ENCODE measurements at places on chromosomes 6 and 20.

DNA sequence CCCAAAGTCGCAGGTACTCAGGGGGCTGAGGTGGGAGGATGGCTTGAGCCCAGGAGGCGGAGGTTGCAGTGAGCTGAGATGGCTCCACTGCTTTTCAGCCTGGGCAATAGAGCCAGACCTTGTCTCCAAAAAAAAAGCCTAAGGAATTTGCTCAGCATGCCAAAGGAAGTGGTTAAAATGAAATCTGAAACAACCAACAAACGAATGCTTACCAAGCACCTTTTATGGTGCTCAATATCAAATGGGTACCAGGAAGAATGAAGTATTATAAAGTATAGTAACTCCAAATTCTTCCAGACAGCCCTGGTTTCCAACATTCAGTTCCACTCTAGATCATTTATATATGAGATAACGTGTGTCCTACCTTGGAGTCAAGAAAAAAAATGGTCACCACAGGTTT is 14.0 kb downstream of the GMDS start:
- no peak for DNase-seq

DNA sequence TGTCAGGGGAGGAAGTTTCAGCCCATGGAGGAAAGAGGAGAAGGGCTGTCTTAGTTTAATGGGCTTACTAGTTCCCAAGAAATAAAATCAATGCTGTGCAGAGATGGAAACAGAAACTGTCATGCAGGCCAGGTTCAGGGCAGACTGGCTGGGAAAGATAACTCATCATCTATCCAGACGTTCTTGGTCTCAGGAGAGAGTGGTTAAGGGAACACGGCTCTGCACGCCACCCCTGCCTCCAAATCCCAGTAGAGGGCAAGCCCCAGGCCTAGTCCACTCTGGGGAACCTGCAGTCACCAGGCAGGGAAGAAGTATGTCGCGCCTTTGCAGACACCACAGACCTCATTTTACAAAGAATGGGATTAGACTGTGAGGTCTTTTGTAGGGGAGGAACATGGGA is 12.5 kb downstream of the ALDH8A1 start:
- DNase-seq: no peak

GRCh38 chr6:150078788-150079187 is 9.9 kb upstream of the ULBP3 start:
- DNase-seq: no peak

DNA sequence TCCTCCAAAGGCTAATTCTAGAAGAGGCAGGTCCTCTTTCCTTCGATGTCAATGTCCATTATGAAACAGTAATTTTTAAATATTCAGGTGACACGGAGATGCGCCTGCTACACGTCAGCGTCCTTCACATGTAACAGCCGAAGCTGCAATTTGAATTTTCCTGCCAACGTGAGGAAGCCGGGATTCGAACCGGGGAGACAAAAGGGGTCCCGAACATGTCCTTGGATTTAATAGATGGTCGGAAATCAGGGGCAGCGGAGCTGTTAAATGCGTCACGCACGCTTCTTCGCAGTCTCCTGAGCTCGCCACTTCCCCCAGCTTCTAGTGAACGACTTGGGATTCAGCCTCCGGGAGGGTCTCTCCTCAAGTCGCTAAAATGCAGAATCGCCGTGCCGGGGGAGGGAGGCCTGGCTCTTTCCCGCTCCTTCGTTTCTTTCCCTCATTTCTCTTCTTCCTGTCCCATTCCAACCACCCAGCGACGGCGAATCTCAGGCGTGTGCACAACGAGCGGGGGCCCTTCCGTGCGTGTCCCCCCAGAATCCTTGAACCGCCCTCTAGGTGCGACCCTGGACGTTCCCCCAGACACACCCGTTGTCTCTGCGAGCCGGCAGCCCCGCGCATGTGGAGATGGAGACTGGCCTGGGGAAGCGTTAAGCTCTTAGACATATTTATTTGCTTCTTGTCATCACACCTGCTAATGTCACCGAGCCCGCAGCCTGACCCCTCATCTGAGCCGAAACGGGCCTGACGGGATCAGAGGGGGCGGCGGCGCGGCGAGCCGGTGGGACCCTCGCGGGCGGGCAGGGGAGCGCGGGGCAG is 1.3 kb upstream of the FOXC1 start:
- DNase-seq: peak; percentile 8

DNA sequence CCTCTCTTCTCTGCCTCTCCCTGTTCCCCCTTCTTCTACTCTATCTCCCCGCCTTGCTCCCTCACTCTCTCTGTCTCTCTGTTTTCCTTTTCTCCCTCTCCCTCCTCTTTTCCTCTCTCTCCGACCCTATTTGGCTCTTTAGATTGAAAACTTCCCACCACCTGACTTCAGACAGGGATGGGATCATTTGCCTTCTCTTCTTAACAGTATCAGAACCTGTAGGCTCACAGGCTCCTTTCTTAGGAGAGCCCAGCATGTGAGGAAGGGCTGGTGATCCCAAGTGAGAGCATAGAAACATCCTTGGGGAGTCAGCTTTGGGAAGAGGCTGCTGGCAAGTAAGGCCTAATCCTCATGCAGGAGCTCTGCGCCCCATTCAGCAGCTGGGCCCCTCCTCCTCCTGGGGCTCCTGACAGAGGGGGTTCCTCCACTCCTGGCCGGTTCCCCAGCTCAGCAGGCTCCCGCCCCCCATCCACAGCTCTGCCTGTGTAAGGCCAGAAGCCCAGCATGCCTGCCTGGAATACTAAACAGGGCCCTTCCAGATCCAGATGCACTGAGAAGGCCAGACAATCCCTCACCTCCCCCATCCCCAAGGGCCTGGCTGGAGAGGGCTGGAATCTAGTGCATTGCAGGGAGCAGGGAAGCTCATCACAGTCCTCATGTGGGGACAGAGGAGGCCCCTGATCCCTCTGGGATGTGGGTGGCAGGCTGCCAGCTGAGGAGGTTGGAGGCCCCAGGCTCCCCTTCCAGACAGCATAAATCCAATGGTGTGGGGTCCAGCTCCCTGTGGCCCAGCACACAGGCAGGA is 93.4 kb downstream of the PTPRT start:
- no peak for DNase-seq

DNA sequence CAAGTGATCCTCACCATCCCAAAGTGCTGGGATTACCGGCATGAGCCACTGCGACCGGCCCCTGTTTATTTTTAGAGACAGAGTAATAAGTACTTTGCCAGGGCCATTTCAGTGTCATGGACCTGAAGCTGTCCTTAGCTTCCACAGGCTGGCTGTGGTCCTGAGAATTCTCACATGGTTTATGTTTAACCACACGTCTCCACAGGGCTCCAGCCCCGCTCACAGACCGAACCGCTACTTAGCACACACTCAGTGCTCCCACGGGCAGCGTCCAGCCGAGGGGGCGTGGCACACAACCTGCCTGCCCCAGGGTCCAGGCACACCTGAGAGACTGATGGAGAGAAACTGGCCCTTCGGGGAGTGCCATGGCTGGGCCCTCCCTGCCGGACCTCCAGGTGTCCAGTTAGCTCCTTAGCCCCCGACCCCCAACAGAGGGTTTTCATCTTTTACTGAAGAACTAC is 11.7 kb downstream of the ACSS1 start:
- DNase-seq: no peak

GRCh38 chr20:51211191-51211590 is 188.3 kb upstream of the KCNG1 start:
- DNase-seq: no peak

GRCh38 chr20:6058684-6059295 is 4.9 kb upstream of the LRRN4 start:
- no peak for DNase-seq

DNA sequence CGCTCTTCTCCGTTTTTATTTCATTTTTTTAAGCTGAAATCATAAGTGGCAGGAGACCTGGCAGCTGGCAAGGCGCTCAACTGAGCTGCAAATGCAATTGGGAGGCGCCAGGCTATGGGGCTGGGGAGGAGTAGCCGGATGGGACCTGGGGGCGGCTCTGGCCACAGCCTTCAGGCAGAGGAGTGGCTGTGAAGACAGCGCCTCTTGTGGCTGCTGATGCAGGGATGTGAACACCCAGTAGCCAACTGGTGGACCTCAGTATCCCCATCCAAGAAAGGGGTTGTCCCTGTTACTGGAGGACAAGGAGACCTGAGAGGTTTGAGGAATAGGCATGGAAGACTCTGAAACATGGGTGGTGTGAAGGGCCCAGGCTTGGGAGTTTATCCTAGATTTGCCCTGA is 12.6 kb downstream of the KCNK17 start:
- no peak for DNase-seq

- DNase-seq: no peak
Observed at GRCh38 chr6:163897030-163897429, 482.5 kb downstream of the QKI start.

DNA sequence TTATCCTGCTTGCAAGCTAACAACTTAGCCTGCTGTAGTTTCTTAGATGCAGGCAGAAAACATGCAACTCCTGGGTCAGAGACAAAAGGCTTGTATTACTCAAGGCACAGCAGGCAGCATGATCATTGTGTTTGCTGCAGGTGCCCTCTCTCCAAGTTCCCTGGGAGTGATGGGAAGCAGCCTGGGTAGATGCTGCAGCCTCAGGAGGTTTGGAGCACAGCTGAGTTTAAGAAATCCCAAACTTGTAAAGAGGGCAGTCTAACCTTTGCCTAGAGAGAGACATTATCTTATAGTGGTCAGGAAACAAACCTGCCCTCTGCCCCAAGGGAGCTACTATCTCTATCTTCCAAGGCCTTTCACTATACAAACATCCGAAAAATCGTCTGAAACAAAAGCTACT is 61.1 kb downstream of the PFDN4 start:
- no peak for DNase-seq

- no peak for DNase-seq
Observed at GRCh38 chr6:89084954-89085353, 4.4 kb downstream of the PNRC1 start.

DNA sequence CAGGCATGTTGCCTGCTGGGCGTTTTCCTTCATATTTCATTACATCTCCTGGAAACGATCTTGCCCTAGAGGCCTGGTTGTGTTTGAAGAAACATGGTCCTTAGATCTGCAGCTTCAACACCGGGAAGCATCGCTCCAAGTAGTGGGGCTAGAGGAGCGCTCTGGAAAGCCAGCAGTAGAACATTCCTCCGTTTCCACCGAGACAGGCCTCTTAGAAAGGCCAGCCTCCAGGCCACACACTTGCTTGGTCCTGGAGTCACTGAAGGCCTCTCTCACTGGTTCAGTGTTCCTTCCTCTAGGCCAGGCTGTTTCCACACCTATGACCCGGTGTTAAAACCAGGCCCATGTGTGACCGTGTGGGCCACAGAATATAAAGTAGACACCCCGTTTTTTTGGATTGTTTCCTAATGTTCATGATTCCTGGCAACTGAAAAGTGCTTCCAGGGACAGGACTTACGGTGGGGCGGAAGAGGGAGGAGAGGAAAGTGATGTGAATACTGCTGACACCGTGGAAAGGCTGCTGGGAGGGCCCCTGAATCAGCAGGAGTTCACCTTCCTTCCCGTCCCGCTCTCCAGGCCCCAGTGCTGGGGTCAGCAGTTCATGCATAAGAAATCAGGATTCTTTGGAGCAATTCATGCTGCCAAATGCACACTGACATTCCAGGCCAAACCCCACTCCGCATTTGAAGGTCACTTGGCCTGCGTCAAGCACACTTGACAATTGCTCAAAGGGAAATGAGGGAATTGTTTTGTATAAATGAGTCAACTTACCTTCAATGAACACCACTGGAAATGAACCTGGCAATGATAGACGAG is 83.8 kb downstream of the IYD start:
- no peak for DNase-seq

GRCh38 chr6:94357381-94357980 is 938.1 kb upstream of the EPHA7 start:
- no peak for DNase-seq

DNA sequence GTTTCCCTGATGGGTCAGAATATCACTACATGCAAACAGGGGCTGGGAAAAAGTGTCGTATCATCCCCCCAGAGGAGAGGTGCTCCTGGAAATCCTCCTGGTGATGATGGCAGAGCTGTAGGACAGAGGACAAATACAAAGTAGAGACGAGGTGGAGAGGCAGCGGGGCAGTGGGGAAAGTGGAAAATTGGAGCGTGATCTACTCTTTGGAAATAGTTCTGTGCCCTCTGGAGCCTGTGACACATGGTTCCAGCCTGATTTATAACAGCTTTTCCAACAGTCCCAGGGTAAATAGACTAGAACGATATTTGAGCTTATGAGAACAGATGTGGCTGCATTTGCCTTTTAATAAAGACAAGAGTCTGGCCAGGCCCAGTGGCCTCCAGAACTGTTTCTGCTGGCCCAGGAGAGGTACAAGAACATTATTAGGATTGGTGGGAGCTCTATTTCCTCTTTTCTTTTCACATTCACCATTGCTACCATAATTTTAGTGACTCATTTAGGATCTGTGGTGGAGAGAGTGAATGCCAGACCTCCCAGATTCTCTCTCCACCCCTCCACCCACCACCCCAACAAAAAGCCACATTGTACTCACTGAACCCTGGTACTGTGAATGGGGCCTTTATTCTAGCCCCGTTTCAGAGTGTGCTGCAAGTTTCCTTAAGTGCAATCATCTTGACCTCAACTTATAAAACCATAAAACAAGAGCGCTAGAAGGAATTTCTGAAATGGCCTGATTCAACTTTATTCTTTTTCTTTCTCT is 78.3 kb downstream of the BTBD3 start:
- no peak for DNase-seq

DNA sequence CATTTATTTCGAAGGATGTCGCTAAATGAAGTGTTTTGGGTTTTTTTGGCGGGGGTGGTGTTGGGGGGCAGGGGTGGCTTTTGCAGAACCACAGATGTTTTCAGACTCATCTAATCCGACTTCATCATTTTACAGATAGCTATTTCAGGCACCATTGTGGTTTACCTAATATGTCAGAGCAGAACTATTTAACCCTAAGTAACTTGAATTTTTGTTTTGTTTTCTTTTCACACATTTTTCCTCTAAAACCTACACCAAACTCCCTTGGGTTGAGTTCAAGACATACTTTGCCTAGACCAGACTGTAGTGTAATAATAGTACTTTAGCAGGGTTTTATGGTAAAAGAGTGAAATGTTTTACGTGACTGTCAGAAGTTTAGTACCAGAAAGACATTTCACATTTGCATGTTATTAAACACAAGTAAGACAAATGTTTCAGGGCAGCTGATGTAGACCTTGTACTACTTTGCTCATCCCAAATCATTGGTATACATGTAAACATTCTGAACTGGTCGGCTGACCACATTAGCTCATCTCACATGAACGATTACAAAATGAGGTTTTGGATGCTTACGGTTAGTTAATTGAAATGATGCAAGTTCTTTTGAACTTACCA is 37.7 kb downstream of the MAP3K4 start:
- no peak for DNase-seq

DNA sequence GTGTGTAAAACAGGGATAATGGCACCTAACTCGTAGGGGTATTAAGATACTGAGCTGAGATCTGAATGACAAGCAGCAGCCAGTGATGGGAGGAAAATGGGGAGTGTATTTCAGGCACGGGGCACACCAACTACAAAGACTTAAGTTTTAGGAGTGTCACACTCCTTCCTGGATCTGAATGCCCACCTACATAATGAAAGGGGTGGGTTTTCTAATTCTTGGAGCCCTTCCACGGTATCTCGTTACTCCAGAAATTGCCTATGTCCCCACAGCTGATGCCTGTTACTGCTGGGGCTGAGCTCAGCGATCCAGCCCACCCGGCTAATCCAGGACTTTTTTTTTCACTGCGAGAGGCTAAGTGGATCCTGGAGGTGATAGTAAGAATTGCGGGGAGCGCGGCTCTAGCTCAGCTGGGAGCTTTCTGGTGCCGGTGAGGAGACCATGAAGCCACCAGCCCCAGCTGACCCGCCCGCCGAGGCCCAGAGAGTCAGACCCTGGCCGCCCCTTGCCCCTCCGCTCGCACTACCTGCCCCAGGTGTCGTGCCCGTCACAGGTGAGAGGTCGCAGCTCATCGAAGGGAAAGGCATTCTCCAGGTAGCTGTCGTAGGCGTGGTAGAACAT is 727 bp downstream of the EDEM2 start:
- DNase-seq: no peak
